ENCODE measurements at places on chromosomes 7 and 10.
A peak's percentile ranks its signal among the peaks of the same experiment; 100 is the strongest.

DNA sequence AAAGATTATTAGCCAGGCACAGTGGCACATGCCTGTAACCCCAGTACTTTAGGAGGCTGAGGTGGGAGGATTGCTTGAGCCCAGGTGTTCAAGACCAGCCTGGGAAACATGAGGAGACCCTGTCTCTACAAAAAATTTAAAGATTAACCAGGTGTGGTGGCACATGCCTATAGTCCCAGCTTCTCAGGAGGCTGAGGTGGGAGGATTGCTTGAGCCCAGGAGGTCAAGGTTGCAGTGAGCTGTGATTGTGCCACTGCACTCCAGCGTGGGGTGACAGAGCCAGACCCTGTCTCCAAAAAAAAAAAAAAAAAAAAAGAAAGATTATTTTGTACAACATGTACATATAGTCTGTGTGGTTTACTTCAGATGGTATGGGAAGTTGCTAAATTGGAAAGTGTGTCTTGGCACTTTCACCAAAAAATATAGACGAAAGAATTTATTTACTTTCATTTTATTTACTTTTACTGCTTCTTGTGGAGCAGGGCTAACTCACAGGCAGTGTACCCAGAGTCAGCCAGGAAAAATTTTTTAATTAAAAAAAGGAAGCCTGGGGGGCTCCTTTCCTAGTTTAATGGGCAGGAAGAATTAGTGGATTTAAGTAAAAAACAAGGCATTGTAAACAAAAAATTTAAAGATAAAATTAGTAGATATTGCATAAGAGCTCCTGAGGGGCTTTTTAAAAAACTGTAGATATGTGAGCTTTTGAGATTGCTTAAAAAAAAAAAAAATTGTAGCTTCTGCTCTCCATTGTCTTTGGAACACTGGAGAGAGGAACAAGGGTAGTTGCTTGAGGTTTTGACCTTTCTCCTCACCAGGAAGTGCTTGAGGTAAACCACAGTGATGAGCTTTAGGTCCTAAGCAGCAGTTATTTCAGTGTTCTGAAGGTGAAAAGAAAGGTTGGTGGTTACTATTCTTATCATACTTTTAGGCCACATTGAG, 44.6 kb upstream of the VDAC2 start:
- DNase-seq: no peak

DNA sequence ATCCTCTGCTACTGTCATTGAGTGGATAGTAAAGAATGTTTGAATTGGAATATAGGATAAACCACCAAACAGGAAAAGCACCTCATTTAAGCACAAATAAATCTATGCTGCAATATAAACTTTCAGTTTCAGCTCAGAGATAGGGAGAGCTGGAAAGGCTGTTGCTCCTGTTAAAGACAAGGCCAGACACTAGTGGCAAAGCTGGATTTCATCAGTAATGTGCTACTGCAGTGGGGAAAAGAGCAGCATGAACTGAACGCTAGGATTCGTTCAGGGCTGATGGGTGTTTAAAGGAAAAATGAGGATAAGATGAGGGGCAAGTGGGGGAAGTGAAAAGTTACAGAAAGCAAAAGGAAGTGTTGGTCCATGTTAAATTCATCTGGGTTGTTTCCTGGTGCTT, 775.4 kb upstream of the COBL start:
- no peak for DNase-seq

DNA sequence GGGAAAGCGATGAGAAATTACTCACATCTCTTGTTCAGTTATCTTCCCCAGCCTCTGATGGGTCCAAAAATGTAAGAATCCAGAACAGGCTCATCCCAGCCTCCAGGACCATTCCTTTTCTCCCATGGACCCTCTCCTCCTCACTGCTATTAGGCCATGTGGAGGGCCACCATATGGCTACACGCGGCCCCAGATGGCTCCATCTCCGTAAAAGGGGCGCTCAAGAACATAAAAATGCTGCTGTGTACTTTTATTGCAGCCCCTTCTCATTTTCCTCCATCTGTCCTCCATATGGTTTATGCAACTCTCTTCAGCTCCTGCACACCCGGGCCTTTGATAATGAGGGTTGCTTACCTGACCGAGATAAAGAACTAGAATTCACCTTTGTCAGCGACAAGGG, 166.2 kb downstream of the RAPGEF5 start:
- no peak for DNase-seq

GRCh38 chr10:5623081-5623748, 43.2 kb downstream of the ASB13 start:
- no peak for DNase-seq

GRCh38 chr7:97174303-97174702, 56.8 kb downstream of the SDHAF3 start:
- DNase-seq: no peak

- DNase-seq: no peak
These were observed 154.9 kb downstream of the SDHAF3 start for GRCh38 chr7:97272237-97272975.

DNA sequence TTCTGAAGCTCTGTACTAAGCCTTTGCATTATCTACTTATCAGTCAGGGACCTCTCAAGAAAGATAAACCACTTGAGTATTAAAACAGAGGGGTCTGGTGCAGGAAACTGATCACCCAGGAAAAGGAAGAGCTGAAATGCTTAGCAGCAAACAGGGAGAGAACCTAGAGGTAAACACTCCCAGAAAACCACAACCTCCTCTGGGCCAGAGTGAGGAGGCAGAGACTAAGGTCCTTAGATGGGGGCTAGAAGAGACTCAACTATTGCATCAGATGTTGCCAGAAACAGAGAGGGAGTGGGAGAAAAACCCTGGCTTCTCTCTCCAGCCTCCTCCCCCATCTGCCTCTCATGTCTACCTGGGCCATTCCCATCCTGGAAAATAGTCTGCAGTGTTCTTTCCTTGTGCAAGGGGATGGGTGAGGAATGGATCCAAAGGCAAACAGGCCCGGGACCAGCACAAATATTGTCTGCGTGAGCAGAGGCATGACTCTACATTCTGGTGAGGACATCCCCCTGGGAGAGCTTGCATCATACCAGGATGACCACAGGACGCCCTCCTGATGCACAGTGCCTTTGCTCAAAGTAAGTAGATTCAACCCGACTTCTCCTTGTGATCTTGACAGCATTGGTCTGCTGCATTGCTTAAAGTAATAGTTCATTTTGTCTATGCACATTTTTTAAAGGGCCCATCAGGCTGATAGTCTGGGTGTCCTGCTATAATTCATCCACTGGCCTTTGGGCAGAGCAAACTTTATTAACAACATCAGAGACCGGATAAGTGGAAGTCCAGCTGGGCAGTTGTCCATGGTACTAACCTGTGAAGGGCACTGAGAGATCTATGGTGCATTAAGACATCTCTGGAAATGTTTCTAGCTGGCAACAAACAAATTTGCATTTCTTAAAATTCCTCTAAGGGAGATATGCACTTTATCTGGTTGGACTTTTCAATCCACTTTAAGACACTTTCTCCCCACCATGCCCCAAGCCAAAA, 22.4 kb upstream of the ODAD2 start:
- DNase-seq: no peak

DNA sequence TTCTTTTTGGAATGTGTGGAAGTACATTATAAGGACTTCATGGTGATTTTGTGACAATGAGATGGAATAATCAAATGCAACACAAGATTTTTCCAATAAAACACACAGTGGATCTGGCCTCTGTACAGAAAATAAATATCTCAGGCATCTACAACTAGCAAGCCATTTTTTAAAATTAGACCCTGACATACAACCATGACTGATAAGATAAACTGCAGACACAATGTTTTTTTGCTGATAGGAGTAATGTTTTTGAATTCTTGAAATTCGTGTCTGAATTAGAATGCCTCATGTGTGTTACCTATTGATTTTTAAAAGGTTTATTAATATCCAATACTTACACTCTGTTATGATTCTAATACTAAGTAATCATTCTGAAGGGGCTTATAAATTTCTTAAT, 328.1 kb downstream of the HGF start:
- no peak for DNase-seq

DNA sequence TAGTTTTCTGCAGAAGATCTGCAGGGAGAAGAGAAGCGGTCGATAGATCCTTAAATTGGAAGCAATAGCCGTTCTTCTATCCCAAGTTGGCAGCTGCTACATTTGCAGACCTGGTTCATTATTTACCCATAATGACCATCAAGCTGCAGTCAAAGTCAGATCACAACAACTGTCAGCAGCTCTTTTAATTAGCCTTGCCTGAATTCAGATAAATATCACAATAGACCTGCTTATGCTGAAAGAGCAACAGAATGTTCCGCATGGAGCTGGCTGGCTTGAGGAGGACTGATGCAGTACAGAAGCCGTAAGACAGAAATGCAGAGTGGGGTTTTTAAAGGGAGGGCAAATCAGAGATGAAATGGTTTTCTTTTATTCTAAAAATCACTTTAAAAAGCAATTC, 109.4 kb downstream of the HIBADH start:
- no peak for DNase-seq

GRCh38 chr7:131502810-131503508, 53.5 kb downstream of the PODXL start:
- DNase-seq: no peak

DNA sequence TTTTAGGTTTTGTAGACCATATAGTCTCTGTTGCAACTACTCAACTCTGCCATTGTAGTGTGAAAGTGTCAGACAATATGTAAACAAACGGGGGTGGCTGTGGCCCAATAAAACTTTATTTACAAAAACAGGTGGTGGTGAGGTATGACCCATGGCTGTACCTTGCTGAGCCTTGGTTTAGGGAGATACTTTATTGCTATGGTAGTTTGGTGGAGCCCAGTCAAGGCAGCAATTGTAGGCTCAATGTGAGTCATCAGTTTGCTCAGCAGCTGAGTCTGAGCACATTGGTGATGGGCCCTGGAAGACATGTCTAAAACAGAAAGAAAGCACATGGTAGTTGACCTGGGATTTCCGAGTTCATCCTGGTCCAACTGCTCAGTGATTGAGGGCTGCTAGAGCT, 242.5 kb downstream of the REEP3 start:
- DNase-seq: no peak

- no peak for DNase-seq
These were observed 65.2 kb downstream of the TCF7L2 start for GRCh38 chr10:113015201-113015600.

- DNase-seq: no peak
These were observed 30.5 kb downstream of the JAKMIP3 start for GRCh38 chr10:132096223-132096622.

DNA sequence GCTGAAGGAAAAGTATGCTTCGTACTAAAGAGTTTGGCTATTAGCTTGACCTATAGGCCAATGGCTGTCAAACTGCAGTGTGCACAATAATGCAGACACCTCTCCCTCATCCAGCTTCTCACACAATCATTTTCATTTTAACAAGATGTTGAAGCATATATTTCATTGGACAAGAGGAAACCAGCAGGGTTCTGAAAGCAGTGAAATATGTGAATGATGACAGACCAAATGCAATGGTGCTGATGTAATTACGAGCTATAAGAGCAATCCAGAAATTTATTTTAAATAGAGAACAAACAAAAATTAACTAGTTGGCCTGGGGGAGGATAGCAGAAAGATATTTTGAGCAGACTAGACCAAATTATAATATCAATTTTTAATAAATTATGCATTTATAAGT, 331.5 kb upstream of the AKR1E2 start:
- no peak for DNase-seq

- no peak for DNase-seq
These were observed 26.1 kb upstream of the PRKAR1B start for GRCh38 chr7:753190-753589.

- no peak for DNase-seq
These were observed 222.5 kb upstream of the PRPS1L1 start for GRCh38 chr7:18250133-18250532.

DNA sequence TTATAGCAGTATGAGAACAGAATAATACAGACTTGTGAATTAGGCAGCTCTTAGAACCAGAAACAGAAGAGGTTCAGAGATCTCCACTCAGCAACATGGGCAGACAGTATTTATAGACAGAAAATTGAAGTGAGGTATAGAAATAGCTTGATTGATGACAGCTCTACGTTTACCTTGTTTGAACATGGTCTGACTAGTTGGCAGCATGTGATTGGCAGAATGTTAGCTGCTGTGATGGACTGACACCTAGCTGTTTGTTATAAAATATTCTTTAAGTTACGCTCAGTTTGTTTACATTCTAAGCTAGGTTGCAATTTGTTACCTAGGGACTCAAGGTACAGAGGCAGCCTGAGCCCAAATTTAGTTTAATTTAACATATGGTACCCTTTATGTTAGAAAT, 73.7 kb upstream of the TMEM229A start:
- DNase-seq: no peak

DNA sequence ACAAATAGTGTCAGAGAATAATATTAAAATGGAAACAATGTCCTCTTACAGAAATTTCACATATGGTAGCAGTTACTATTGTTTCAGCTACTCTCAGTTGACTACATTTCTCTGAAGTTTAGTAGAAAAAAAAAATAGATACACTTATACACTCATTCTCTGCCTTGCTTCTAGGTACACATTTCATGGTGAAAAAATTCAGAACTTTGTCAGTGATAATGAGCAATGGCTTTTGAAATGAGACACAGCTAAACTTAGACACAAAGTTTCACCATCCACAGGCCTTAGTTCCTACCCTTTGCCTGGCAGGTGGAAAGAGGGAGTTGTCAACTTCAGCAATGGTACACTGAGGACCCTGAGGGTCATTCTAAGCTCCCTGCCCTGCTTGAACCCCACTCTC, 69.2 kb downstream of the CPVL start:
- no peak for DNase-seq

GRCh38 chr10:11286261-11286852, 268.7 kb downstream of the CELF2 start:
- no peak for DNase-seq

GRCh38 chr10:95601116-95601719, 40.0 kb upstream of the SORBS1 start:
- peak; percentile 66 for DNase-seq

DNA sequence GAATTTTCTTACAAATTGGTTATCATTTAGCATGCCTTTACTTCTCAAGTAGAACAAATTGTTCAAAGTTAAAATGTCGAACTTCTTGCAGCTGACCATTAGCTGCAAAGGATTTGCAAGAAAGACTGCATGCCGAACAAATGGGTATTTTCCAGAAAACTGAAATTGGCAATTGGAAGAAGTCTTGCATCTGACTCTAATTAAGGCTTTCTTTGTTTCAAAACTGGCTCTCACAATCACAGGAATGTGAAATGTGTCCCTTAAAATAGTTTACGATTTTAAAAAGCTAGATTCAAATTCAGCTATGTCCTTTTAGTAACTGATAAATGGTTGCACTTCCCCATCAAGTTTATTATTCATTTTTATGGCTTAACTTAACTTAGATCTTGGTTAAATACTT, 207.9 kb downstream of the ARL4A start:
- DNase-seq: no peak

GRCh38 chr7:132869166-132869861, 212.6 kb downstream of the CHCHD3 start:
- no peak for DNase-seq

DNA sequence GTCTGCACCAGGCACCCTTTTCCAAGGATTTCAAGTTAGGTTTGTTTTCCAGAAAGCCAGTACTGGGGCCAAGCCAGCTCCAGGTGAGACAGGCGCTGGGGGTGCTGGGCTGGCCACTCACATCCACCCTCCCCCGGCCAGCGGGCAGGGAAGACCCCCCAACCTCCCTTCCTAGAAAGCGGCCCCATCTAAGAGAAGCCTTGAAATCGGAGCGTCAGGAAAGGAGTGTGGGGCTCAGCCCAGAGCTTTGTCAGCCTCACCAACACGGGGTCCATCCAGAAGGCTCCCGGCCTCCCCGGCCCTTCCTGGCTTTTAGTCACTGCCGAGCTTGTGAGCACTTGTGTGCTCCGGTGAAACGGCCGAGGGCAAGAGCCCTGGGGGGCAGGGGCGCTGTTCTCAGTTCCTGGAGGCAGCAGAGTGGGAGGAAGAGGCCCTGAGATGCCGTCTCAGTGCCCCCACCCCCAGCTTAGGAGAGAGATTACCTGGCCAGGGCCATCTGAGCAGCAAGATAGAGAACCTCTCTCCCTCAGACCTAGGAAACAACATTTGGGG, 39.6 kb downstream of the PDGFA start:
- no peak for DNase-seq
